ENCODE measurements at places on chromosomes 1 and 21.
A peak's percentile ranks its signal among the peaks of the same experiment; 100 is the strongest.

DNA sequence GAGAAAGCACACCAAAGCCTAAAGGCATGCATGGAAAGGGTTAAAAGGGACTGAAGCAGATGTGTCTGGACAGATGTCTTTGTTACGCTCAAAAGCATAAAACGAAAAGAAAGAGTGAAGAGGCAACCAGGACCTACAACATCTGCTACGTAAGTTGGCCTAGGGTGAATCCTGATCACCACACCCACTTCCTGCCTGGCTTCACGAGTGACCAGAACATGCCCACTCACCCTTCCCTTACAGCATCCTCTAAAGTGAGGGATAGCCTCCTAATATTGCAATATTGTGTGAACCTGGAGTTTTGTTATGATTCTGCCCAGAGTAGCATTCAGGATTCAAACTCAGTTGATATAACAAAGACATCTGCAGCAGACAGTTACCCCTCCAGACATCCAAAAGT lies 10.6 kb upstream of the OLIG2 start:
- no peak for DNase-seq

DNA sequence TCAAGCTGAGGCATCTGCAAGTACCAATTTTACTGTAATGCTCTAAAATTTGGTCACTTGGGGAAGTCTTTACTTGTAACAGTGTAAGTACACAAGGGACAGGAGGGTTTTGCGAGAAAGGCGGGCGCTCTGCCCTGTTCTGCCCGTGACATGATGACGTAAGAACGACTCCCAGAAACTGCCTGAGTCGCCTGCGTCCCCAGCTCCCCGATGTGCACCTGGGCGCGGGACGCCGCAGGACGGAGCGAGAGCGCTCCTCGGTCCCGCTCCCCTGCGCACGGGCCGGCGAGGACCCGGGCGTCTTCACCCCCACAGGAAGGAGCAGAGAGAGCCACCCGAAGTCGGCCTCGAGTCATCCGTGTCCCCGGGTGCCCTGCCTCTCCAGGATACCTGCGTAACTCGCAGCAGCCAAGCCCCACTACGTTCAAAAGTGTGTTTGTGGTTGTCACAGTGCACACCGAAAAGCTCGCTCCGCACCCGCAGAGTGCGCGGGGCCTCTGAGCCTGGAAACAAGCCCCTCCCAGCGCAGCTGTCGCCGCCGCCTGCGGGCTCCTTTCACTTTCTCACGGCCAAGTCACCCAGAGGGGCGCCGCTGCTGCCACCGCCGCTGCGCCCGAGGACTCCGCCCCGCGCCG lies 3.3 kb upstream of the ZBTB18 start:
- no peak for DNase-seq

GRCh38 chr1:32341186-32341757 lies 5.2 kb upstream of the MARCKSL1 start:
- no peak for DNase-seq

DNA sequence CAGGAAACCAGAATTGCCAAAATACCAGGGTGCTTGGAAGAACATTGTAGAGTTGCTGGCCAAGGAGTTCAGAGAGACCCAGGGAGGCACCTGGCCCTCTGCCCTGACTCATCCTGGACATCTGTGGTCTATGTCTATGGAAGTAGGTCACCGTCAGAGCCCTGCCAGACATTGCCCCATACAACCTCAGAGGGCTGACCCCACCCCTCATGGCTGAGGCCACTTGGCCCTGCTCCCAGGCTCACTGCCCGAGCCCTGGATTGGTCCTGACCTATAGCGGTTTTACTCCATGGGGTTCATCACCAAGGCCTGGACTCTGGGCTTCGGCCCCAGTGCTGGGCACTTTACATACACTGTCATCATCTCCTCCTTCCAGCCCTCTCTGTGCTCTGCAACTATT lies 233.1 kb downstream of the PTPRU start:
- no peak for DNase-seq

DNA sequence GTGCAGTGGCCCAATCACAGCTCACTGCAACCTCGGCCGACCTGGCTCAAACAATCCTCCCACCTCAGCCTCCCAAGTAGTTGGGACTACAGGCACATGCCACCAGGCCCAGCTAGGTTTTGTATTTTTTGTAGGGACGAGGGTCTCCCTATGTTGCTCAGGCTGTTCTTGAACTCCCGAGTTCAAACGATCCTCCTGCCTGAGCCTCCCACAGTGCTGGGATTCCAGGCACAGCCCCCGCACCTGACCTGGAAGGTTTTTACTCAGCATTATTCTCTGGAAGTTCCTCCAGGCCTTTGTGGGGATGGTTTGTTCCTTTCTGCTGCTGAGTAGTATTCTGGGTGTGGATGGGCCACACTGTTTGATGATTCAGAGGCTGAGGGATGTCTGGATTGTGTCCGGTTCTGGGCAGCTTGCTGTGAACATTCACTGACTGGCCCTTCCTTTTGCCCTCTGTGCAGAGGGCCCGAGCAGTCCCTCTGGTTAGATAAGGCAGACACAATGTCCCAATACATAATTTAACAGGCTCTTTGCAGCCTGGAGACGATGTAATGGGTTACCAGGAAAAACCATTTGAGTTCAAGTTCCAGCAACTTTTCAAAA lies 6.0 kb upstream of the TRAPPC10 start:
- DNase-seq: no peak

DNA sequence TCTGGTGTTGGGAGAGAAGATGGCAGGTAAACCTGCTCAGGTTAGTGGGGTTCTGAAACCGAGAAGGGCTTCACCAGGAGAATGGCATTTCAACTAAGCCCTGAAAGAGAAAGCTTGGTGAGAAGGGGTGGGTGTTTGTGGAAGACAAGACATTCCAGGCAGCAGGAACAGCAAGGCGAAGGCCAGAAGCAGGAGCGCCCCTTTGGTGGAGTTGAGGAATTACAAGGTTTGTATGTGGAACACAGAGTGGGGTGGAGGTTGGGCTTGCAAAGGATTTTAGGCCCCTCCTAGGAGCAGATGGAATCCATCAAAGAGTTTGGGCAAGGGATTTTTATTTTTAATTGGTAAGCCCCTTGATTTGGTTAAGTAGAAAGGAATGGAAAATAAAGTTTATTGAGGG lies 24.8 kb upstream of the ELOA start:
- DNase-seq: no peak

- no peak for DNase-seq
Measured at GRCh38 chr1:149963358-149963757, 26.7 kb upstream of the MTMR11 start.

DNA sequence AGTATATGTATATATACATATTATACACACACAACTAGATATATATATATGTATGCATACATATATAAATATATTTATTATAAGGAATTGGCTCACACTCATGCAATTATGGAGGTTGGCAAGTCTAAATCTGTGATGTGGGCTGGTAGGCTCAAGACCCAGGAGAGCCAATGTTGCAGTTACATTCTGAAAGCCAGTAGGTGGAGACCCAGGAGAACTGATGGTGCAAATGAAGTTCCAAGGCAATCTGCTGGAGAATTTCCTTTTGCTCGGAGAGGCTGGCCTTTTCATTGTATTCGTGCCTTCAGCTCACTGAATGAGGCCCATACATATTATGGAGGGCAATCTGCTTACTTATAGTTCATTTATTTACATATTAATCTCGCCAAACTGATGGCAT lies 9.4 kb downstream of the IVL start:
- peak; percentile 18 for DNase-seq

DNA sequence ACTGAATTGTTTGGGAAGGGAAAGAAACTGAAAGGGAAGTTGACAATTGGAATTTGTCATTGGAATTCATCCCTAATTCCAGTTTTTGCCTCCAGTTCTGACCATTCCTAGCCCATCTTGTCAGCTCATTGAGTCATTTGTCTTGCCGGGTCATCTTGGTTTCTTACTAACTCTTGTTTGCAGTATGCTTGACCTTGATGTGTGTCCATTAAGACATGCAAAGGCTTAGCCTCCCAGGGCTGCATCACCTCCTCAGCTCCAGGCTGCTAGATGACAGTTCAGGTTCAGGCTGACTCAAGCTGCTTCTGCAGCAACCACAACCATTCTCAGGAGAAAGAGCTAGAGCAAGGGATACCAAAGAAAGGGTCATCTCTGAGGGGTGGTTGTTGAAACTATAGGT lies 151.3 kb upstream of the PTGFR start:
- DNase-seq: no peak

DNA sequence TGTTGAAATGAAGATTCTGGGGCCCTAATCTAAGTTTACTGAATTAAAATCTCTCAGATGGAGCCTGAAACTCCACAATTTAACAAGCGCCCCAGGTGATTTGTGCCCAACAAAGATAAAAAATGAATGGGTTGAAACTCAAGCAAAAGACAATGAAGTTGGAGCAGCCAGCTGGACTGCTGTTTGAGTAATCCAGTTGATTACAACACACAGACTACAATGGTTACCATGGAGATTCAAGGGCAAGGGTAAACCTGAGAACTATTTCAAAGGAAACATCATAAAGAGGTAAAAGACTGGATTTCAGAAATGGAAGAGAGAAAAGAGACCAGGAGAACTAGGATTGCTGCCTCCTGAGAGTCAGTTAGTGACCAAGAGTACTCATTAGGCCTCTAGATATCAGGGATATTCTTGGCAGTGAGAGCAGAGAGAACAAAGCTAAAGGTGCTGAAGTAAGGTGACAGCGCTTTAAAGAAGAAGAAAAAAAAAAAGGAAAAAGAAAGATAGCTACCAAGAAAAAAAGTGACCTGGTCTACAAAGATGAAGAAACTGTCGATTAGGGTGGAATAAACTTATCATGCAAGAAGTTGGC lies 44.5 kb downstream of the LRRC53 start:
- peak; percentile 97 for DNase-seq

DNA sequence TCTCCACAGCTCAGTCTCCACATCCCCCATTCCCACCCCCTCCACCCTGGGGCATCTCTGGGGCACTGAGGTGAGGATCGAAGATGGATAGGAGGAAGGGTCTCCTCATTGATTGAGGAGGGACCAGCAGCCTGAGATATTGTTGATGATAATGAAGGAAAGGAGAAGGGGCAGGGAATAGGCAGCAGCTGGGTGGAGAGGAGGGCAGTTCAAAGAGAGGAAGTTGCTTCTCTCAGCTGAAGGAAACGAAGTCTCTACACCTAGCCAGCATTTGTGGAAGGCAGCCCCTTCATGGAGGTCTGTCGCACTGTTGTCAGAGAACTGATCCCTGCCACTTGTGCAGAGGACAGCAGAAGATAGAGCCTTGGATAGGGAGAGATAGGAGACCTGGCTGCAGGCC lies 5.7 kb downstream of the KNCN start:
- no peak for DNase-seq

DNA sequence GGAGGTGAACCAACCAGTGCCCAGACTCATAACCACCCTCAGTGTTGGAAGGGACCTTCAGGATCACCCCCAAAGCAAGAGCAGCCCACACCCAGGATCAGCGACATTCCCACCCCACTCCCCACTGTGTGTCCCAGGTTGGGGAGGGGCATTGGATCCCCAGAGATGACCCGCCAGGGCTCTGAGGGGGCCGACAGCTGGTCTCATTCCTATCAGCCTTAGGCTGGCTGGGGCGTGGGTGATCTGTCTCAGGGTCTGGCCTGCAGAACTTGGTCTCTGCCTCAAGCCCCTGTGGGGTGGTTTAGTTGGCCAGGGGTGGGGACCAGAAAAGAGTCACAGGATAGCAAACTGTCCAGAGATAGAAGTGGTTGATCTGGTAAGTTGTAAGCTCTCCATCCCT lies 7.8 kb upstream of the BSND start:
- no peak for DNase-seq

- no peak for DNase-seq
Measured at GRCh38 chr1:23624440-23624839, 65.1 kb upstream of the ID3 start.

DNA sequence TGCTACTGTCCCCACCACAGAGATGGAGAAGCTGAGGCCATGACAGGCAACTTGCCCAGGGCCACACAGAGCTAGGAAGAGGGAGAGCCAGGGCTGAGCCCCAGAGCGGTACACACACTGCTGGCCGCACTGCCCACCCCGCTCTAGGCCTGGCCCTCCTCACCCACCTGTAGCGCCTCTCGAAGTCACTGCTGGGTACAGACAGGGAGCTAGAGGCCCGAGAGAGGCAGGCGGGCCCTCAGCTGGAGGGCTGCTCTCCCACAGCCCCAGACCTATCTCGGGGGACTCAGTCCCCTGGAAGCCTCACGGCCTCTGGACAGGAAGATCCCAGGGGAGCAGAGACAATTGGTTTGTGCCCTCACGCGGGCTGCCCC lies 17.3 kb upstream of the PLEKHG5 start:
- no peak for DNase-seq

DNA sequence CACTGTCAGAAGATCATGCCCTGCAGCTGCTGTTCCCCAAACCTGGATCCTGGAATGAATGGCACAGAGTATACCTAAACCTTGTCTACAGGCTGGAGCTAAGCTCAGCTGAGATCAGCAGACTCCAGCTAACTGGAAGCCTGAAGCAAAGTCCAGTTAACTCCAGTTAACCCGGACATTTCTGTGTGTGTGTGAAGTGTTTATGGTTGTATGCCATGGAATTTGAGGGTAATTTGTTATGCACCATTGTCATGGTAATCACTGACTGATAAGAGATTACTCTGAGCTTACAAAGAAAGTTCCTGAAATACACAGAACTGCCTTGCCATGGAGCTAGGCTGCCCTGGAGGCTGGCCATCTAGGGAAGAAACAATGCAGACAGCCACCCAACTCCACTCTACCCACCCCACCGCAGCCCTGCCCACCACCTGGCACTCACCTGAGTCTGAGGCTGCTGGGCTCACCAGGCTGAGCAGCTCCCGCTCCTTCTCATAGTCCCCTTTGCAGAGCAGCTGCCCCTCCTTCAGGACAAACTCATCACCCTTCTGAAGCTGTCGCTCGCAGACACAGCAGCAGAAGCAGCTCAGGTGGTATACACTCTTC lies 107.4 kb downstream of the LMX1A start:
- no peak for DNase-seq

- no peak for DNase-seq
Measured at GRCh38 chr1:218255090-218255489, 30.0 kb upstream of the RRP15 start.

- no peak for DNase-seq
Measured at GRCh38 chr1:90709535-90709934, 7.6 kb downstream of the BARHL2 start.

GRCh38 chr1:200038981-200039848 lies 11.7 kb downstream of the NR5A2 start:
- peak; percentile 52 for DNase-seq

GRCh38 chr21:33053951-33054350 lies 16.0 kb upstream of the OLIG1 start:
- no peak for DNase-seq

DNA sequence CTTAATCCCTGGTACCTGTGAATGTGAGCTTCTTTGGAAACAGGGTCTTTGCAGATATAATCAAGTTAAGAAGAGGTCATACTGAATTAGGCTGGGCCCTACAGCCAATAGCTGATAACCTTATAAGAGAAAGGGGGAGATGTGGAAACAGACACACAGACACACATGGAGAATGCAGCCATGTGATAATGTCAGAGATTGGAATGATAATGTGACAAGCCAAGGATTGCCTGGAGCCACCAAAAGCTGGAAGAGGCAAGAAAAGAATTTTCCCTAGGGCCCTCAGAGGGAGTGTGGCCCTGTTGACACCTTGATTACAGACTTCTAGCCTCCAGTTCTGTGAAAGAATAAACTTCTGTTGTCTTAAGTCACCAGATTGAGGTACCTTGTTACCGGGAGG lies 114.5 kb upstream of the SOD1 start:
- DNase-seq: no peak

All from COR-L47 (cell line).